Suppressor macrophage treated with lipopolysaccharide for 4 hours (primary cell): ENCODE measurements at places on chromosomes 5 and 9.

- DNase-seq, result no peak
Observed at GRCh38 chr5:6750951-6751685, 37.9 kb downstream of the TENT4A start.

GRCh38 chr5:109876030-109876725 lies 186.5 kb downstream of the MAN2A1 start:
- no peak for DNase-seq

GRCh38 chr9:107907715-107908114 lies 418.1 kb upstream of the KLF4 start:
- DNase-seq, result no peak

- DNase-seq, result peak; percentile 77
Observed at GRCh38 chr9:35481347-35481975, 8.4 kb upstream of the RUSC2 start.

DNA sequence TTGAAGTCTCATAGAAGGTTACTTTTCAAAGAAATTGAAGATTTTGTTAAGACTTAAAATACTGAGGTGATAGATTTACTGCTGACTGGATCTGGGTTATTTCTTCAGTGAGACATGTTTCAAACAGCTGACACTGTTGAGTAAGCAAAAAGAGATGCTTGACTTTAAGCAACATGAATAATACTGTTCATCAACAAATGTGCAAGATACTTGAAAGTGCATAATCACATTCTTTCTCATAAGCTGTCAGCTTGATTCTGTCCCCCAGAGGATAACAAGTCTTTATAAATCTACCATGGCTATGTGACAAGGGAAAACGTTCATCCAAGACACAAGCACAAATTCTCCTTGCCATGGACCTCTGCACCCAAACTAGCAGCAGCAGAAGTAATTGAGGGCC lies 260.1 kb upstream of the CDH18 start:
- no peak for DNase-seq

- no peak for DNase-seq
Observed at GRCh38 chr5:15584528-15584927, 84.5 kb downstream of the FBXL7 start.

GRCh38 chr5:143396353-143396940 lies 7.0 kb downstream of the NR3C1 start:
- DNase-seq, result peak; percentile 38

DNA sequence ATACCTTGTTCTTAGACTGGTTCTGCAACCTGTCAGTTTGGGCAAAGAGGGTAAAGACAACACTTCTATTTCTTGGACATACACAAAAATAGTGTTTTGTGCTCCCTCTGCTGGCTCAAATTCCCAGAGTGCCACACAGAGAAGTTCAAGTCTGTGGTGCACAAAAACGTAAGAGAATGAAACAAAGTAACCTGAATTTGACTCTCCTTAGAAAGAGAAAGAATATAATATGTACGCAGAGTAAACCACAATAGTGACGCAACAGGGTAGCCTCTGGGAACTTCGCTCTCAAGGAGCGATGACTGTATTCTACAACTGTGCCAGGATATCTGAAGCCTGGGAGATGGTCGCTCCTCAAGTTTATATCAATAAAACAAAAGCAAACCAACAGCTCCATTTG lies 18.5 kb downstream of the DDX31 start:
- DNase-seq, result peak; percentile 56

- no peak for DNase-seq
Observed at GRCh38 chr5:169165052-169165451, 135.9 kb downstream of the SLIT3 start.

GRCh38 chr5:38208782-38209378 lies 49.5 kb upstream of the EGFLAM start:
- no peak for DNase-seq

GRCh38 chr9:81455462-81456219 lies 233.7 kb downstream of the TLE1 start:
- no peak for DNase-seq

GRCh38 chr5:139554264-139554663 lies 6.9 kb upstream of the UBE2D2 start:
- DNase-seq, result no peak

DNA sequence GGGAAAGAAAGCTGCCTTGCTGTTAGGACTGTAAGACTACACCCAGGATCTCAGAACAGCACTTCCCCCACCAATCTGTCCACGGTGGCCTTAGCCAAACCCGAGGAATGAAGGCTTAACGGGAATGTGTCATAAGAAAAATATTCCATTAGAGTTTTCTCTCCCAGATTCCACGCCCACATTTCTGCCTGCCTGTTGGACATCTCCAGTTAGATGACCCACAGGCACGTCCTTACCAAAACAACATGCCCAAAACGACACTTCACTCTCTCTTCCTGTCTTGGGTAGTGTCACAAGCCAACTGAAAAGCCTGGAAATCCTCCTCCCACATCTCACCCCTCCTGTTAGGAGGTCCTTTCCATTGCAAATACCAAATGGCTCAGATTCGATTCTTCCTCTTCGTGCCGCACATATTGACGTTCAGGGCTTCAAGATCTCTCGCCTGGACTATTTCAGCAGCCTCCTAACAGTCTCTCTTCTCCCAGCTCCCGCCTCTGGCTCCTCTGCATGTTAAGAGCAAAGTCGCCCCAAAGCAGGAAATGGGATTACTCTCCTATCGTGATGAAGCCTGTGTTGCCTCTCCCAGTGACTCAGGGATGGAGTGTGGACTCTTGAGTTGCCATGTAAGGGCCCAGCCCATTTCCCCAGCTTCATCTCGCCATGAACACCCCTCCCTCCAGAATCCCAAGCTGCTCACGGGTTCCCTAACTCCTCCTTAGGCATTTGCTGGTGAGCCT lies 159.3 kb downstream of the NR3C1 start:
- DNase-seq, result no peak

DNA sequence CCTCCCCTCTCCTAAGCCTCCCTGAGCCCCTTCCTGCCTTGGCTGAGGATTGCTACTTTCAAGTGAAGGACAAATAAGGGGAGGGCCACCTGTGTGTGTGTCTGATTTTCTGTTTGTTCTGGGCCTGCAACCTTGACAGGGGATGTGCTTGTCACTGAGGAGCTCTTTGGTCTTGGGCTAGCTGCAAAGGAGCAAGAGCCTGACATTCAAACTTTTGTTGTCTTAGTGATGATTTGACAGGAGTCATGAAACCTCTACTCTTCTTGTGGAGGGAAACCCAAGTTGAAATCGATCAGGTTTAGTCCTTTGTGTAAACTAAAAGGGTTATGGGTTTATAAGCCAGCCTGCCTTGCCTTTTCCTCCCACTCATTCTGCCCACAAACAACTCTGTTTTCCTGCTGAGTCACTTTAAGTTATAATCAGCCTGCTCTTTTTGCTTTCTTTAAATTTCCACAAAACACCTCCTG lies 16.9 kb downstream of the CLTA start:
- no peak for DNase-seq

DNA sequence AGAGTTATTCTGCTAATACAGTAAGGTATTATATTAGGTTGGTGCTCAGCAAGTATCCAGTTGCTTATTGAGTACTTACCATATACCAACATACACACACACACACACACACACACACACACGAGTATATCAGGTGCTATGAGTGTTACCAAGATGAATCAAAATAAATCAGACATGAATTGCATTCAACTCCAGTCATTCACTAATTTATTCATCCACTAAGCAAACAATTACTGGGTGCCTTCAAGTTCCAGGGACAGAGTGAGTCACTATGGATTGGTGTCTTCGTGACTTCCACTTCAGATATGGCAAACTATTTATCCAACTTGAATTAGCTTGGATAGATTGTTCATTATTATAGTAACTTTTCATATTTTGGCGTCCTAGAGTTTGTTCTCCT lies 140.7 kb upstream of the SLC44A1 start:
- DNase-seq, result no peak

DNA sequence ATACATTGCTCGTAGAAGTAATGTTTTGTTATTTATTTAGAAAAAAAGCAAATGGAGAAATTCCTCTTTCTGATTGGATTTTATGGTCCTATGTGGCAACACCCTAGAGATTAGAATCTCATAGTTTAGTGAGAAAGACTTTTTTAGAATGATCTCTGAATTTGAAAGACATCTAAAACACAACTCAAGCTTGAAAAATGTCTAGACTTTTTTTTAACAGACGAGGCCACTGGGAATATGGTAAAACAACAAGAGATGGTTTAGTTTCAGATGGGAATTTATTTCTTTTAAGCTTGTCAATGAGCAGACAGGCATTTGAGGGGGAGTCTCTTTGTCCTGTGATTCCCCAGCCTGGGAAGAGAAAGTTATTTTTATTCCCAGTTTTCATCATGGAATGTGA lies 122.1 kb downstream of the NTRK2 start:
- no peak for DNase-seq

DNA sequence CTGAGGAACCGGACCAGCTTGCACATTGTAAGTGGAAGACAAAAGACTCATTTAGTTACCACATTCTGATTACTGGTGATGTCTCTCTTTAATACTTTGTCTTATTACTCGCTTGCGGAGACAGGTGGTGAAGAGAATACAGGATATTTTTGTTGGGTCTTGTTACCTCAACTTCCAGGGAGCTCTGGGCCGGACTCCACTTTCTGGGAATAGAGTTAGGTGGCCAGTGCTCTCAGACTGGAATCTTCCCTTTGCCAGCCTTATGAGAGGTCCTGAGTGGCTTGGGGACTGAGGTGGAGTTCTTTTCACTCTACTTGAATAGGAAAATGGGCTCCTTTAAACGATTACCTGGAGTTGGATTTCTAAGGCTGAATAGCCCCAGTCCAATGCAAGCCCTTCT lies 33.3 kb upstream of the SPRY4 start:
- DNase-seq, result no peak

DNA sequence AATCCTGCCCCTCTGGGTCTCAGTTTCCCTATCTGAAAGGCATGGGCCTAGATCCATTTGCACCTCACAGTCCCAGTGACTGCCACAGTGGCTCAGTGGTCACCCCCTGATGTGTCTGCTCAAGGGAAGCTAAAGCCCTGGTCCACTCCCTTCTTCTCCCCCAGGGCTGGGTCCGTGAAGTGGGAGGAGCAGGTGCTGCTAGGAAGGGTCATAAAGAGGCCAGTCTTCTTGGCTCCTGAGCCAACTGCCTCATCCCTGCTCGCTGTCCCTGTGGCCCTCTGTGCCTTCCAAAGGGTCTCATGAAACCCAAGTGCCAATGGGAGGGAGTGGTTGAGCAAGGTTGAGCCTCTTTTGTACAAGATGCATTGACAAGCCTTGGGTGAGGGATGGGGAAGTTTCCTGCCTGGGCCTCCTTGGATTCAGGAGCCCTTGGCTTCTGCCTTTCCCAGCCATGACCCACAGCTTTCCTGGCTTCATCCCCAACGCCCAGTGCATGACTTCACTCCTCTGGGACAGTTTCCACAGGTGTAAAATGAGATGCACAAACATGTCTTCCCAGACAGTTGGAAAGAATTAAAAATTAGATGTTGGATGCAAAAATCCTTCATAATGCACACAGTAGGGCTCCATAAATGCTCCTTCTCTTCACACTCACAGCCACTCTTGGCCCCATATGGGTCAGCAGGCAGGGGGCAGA lies 1.6 kb upstream of the SLC6A7 start:
- no peak for DNase-seq

DNA sequence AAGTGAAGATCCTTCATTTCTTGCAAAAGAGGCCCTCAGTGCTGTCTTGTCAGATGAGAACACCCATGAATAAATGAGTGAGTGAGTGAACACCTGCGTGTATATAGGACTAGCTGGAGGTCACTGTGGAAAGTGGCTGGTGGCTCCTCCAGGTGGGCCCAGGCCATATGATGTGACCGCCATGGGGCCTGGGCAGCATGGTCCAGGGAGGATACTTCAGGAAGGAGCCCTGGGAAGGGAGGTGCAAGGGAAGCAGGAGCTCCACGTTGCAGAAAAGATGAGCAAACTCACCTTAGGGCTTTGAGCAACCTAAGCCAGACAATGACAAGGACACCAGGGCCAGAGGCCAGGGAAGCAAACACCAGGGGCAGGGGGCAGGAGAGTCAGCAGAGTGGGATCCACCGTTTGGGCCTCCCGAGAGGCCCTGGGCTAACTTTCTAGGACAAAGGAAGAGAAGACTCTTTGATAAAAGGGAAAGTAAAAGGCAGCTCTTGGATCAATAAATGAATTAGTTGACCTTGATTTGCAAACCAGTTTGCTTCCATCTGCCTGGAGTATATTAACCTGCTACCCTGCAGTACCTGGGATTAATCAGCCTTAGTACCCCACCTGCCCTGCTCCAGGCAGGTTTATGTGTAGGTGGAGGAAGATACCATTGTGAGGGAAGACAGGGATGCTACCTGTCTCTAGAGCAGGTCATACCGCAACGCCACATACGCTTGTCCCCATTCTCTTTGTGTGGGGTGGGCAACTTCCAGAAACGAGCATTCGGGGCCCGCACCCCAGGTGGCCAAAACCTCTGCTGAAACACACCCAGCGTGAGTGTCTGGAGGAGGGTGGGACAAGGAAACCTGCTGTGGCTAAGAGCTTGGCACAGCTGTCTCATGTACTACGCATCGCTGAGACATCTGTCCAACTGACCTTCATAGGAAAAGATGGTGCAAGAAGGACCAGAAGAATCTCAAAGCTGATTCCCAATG lies 51.4 kb upstream of the OLFM1 start:
- no peak for DNase-seq

DNA sequence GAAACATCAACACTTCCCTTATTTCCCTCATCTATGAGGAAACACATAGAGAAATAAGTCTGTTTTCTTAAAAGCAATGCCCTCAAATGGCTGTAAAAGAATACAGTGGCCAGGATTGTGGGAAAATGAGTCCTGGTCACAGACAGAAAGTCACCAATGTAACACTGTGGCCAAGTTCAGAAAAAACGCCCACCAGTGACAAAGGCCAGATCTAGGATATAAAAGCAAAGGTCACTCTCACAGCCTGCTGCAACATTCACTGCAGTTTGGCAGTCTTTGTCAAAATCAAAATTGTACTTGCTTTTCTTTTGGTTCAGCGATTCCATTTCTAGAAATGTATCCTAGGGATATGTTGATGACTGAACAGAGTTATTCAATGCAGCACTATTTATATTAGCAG lies 30.5 kb downstream of the TSSK1B start:
- no peak for DNase-seq

DNA sequence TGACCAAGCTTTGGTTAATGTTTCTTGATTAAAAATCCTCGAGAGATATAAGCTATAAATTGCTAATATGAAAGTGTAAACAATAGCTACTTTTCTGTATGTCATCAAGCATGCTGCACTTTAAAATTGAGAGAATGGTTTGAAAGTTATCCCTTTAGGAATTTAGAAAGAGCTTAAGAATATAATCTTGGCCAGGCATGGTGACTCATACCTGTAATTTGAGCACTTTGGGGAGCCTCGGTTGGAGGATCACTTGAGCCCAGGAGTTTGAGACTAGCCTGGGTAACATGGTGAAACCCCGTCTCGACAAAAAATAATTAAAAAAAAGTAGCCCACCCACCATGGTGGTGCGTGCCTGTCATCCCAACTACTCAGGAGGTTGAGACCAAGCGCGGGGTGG lies 12.2 kb upstream of the MROH2B start:
- DNase-seq, result no peak

- peak; percentile 92 for DNase-seq
Observed at GRCh38 chr5:78549043-78549442, 99.5 kb downstream of the LHFPL2 start.

- peak; percentile 4 for DNase-seq
Observed at GRCh38 chr9:106947106-106947900, 84.3 kb downstream of the ZNF462 start.
